Cardiac fibroblast (primary cell): ENCODE measurements at places on chromosomes 12 and 14.

DNA sequence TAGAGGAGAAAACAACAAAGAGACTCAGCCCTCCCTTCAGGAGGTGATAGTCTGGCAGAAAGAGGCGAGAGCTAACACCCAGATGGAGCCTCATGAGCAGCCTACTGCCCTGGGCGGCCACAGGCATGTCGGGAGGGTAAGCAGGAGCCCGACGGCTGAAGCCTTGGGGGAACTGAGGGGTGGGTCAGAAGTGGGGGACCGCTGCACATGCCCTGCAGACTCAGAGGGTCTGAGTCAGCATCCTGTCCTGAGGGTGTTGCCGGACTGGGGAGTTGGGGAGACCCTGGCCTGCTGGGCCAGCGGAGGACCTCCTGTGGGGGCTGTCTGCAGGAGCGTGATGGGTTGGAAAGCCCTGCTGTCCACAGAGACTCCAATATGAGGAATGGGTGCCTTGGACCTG lies 15.9 kb upstream of the INF2 start:
- DNase-seq = no peak

GRCh38 chr12:90174198-90174510 lies 465.5 kb upstream of the ATP2B1 start:
- peak; percentile 8 for DNase-seq

DNA sequence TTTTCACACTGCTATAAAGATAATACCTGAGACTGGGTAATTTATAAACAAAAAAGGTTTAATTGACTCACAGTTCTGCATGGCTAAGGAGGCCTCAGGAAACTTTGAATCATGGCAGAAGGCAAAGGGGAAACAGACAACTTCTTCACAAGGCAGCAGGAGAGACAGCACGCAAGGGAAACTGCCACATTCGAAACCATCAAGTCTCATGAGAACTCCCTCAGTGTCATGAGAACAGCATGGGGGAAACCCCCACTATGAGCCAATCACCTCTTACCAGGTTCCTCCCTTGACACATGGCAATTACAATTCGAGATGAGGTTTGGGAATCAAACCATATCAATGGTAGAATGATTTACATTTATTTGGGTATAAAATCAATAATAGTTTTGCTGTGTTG lies 558.5 kb downstream of the TMTC2 start:
- no peak for DNase-seq

- DNase-seq = no peak
These were observed 222.3 kb downstream of the RAD51B start for GRCh38 chr14:68041876-68042354.

GRCh38 chr12:72136792-72137191 lies 135.4 kb upstream of the TRHDE start:
- DNase-seq = no peak

DNA sequence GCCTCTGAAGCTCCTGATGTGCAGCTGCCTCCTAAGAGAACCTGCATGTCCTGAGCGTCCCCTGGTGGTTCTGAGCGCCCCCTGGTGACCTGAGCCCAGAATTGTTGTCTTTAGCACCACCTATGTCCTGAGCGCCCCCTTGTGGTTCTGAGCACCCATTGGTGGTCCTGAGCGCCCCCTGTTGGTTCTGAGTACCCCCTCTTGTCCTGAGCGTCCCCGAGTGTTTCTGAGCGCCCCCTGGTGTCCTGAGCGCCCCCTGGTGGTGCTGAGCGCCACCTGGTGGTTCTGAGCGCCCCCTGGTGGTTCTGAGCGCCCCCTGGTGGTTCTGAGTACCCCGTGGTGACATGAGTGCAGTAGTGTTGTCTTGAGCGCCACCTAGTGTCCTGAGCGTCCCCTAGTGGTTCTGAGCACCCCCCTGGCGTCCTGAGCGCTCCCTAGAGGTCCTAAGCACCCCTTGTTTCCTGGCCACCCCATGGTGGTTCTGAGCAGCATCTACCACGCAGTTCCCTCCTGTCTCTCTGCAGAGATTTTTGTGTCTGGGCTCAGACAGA lies 782.5 kb downstream of the TMEM121 start:
- peak; percentile 9 for DNase-seq

- DNase-seq = no peak
These were observed 4.1 kb downstream of the TSHR start for GRCh38 chr14:80959496-80959895.

DNA sequence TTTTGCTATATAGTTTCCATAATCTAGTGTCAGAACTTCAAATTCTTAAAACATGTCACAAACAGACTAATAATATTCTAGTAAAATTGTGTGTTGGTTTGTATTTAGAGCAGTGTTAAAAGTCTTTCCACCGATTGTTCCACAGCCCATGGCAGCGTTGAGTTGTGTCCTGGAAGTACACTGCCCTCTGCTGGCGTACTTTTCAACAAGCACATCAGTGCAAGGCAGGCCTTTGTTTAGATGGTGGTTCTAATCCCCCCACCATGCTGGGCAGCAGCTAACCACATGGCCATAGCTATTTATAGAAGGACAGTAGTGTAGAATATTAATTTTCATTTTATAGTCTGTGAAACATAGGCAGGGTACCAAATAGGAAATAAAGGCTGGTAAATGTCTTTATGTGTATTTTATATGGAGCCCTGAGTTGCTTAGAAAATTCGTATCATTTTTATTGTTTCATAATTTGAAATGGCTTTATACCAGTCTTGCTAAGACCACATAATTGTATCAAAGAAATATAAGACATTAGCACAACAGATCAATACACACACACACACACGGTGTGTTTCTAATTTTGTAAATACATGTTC lies 235.4 kb downstream of the SEC23A start:
- peak; percentile 85 for DNase-seq

- DNase-seq = no peak
These were observed 68.1 kb downstream of the FSCB start for GRCh38 chr14:44438936-44439335.

GRCh38 chr12:93663006-93663728 lies 14.0 kb upstream of the CRADD start:
- DNase-seq = no peak

GRCh38 chr14:89011355-89012281 lies 187.2 kb downstream of the TTC8 start:
- no peak for DNase-seq

- peak; percentile 7 for DNase-seq
These were observed 269.0 kb upstream of the GARIN2 start for GRCh38 chr14:66920196-66920595.

DNA sequence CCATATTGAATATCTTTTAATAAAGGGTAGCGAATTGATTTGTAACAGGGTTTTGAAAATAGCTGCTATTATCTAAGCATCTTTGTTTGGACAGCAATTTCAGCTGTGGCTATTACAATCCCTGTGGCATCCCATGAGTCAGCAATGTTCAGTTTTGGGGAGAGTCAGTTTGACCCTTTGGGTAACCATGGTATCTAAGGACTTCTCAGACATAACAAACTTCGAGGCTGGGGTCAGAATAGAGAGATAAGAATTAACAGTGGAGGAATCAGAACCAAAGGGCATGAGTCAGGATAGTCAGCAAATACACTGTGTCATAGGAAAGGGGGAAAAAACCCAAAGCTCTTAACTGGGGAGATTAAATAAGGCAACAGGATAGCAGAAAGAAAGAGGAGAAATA lies 11.7 kb upstream of the PTHLH start:
- peak; percentile 74 for DNase-seq

DNA sequence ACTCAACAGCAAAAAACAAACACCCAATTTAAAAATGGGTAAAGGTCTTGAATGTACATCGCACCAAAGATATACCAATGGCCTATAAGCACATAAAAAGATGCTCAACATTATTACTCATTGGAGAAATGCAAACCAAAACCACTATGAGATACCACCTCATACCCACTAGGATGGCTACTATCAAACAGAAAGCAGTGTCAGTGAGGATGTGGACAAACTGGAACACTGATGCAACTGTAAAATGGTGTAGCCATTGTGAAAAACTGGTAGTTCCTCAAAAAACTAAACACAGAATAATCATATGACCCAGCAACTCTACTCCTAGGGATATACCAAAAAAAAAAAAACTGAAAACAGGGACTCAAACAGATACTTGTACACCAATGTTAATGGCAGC lies 49.3 kb downstream of the CDK17 start:
- no peak for DNase-seq

- DNase-seq = no peak
These were observed 67.3 kb upstream of the VRK1 start for GRCh38 chr14:96729889-96730288.

DNA sequence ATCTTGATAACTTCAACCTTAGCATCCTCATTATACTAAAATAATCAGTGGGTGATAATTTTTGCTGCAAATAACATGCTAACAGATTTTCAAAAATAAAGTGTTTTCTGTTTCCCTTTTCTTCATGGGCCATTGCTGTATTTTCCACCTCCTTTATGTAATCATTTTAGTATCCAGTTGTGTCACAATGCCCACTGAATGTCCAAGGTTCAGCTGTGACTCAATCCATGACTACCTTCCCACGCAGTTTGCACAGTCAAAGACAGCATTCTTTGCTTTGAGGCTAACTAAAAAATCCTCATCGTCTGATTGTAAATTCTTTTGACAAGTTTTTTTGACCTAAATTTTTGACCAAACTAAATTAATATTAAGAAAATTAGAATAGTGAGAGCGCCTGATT lies 474.1 kb downstream of the FLRT2 start:
- peak; percentile 36 for DNase-seq

DNA sequence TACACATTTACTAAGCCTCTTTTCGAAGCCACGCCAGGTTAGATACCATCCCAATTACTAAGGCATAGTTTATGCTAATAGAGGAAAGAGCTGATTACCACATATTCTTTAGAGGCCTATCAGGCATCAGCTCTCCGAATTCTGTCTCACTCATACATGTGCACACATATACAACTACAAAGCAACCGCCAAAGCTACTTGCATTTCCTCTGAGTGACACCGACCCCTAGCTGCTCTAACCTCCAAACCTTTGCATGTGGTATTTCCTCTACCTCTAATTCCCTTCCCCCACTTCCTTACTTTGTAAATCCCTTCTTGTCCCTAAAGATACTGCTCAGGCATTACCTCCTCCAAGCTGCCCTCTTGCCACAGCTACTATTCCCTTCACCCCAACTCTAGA lies 107.2 kb downstream of the DUSP6 start:
- DNase-seq = no peak

- peak; percentile 73 for DNase-seq
These were observed 32.0 kb downstream of the SSH1 start for GRCh38 chr12:108825201-108825950.

DNA sequence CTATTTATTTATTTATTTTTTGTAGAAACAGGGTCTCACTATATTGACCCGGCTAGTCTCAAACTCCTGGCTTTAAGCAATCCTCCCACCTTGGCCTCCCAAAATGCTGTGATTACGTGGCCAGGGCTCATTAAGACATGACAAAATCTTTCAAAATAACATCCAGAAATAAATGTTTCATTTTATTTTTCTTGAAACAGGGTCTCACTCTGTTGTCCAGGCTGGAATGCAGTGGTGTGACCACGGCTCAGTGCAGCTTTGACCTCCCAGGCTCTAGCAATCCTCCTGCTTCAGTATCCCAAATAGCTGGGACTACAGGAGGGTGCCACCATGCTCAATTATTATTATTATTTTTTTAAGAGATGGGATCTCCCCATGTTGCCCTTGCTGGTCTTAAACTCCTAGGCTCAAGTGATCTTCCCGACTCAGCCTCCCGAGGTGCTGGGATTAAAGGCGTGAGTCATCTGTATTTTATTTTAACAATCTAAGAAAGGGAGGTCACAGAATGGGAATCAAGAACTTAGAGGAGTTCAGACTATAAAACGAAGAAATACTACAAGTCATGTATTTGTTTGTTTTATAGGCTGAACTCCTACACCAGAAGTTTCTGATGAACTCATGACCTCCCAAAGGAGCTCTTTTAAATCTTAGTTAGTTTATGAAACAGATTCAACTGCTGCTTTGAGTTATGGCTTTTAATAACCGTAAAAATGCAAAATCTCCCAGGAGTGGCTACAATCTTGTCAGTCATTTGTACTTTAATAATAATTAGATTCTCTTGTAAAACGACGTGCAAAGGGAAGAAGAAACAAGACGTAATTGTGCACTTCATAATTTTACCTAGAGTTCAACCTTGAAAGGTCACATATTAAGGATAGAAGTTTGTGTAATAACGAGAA lies 2.1 kb upstream of the TMEM263 start:
- DNase-seq = no peak

DNA sequence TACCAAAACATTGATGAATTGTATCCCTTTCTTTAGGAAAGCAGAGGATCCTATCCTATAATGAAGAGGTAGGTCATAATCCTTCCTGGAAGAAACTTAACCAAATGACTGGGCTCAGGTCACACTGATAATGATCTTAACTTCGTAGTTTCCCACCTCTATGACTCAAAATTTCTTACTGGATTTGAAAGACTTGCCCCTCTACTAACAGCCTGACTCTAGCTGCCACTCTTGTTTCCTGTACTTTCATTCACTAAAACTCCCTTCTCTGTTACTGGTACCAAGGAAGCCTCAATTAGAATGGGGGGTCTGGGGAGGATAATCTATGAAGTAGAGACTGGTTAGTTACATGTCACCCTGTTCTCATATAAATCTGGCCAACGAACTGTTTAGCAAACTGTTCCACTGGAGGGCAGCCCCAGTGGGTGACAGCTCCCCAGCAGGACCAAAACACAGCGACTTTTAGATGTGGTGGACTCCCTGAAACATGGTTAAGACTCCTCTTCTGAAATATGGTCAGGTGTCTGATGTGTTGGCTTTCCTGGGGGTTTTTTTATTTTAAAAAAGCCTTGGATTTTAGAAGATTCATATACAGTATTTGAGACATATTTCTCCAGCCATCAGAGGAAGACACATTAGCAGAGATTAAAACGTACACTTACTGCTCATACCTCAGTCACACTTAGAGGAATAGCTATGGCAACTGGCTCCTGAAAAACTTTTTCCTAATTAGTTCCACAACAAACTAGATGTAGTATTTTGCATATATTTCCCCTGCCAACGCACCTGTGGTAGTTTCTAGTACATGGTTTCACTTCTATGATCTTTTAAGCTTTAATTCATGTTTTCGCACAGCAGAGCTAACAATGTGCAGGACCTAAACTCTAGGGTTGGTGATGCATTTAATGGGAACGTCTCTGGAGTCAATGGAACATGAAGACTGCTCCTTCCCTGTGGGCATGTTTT lies 72.3 kb downstream of the ACADS start:
- DNase-seq = no peak
